Osteocyte (in vitro differentiated cells): ENCODE measurements at places on chromosomes 3 and 15.

DNA sequence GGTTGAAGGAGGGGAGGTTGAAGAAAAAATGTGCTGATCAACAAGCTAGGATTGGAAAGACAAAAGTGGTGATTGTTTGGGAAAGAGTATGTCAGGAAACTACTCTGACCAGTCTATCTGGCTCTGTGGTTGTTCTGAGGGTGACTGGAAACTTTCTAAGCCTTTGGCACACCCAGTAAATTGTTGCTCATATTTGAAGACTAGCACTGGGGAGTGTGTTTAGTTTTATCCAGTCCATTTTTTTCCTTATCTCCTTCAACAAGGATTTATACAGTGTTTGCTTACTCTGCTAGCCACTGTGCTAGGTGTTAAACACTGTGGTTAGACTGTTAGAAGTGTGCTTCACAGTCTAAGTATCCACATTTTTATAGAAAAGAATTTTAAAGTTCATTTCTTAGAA, 28.8 kb downstream of the PPM1L start:
- no peak overlapping the region for H3K27ac ChIP-seq
- peaks cover 8% of the 10 kb centered on the region for H3K27me3 ChIP-seq
- DNase-seq, result no peak
- H3K4me1 ChIP-seq, result no peaks in the 10 kb centered on the region
- H3K4me3 ChIP-seq, result no peak overlapping the region
- H3K36me3 ChIP-seq, result peaks cover 2% of the 10 kb centered on the region

GRCh38 chr15:39388118-39388517, 192.8 kb upstream of the THBS1 start:
- no peaks in the 10 kb centered on the region for H3K36me3 ChIP-seq
- H3K27ac ChIP-seq, result no peak overlapping the region
- H3K27me3 ChIP-seq, result peaks cover 5% of the 10 kb centered on the region
- no peak for DNase-seq

GRCh38 chr3:124351430-124352148, 359.7 kb upstream of the ROPN1 start:
- H3K27me3 ChIP-seq, result peaks cover 16% of the 10 kb centered on the region
- H3K4me3 ChIP-seq, result no peak overlapping the region
- H3K4me1 ChIP-seq, result peaks cover 7% of the 10 kb centered on the region
- no peaks in the 10 kb centered on the region for H3K36me3 ChIP-seq
- DNase-seq, result no peak

DNA sequence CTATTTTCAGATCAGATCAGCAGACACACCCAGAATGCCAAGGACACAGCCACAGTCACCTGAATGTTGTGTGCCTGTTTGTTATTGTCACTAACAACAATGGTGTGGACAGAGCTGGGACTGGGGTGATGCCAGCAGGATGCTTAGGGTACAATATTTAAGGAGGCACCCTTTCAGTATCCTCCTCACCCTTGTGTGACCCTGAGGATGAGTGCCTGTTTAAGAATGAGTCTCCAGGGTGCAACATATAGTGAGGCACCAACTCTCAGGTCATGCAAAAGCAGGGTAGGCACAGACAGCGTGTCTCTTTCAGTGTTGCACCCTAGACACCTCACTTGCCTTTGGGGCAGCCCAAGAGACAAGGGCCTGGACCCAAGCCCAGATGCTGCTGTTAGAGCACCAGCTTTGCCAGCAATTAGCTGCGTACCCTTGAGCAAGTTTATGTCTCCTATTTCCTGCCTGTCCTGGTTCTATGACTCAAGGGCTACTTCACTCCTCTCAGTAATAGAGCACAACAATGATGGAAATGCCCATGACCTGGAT, 122.6 kb downstream of the AQP9 start:
- no peaks in the 10 kb centered on the region for H3K36me3 ChIP-seq
- no peak overlapping the region for H3K4me3 ChIP-seq
- DNase-seq, result no peak
- H3K27me3 ChIP-seq, result peaks cover 9% of the 10 kb centered on the region
- no peak overlapping the region for H3K27ac ChIP-seq

DNA sequence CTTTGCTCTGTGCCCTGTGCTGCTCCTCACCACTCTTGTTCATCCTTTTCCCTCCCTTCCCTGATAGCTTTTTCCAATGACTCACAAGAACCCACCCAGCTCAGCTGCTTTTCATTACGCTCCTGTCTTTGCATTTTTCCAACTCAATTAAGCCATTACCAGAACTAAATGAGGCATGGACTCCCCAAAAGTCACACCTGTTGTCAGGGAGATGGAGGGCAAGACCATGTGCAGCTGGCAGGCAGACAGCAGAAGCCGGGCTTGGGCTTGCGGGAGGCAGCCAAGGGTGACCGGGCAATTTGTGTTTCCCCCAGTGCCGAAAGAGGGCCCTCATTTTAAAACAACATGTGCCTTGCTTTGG, 64.3 kb downstream of the CASR start:
- no peak for DNase-seq
- H3K4me3 ChIP-seq, result no peak overlapping the region
- no peaks in the 10 kb centered on the region for H3K36me3 ChIP-seq
- H3K27me3 ChIP-seq, result peaks cover 23% of the 10 kb centered on the region

DNA sequence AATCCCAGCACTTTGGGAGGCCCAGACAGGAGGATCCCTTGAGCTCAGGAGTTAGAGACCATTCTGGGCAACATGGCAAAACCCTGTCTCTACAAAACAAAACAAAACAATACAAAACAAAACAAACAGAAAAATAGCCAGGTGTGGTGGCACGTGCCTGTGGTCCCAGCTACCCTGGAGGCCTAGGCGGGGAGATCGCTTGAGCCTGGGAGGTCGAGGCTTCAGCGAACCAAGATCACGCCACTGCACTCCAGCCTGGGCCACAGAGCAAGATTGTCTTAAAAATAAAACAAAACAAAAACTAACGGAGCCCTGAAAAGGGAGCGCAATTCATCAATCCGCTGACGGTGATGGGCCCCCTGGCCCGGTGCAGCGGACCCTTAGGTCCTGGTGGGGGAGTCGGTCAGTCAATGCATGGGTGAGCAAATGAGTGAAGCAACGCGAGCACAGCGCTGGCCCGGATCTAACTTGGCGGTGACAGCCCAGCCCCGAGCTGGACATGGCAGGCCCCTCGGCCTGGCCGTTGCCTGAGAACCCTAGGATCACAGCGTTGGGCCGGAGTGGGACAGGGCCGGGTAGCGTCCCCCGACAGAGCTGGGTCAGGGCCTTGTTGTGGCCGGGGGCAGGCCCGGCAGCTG, 52.4 kb upstream of the BLM start:
- no peak overlapping the region for H3K4me3 ChIP-seq
- H3K27ac ChIP-seq, result no peak overlapping the region
- H3K36me3 ChIP-seq, result no peaks in the 10 kb centered on the region
- H3K27me3 ChIP-seq, result peaks cover 4% of the 10 kb centered on the region
- no peak for DNase-seq
- peaks cover 28% of the 10 kb centered on the region for H3K4me1 ChIP-seq

GRCh38 chr3:25426408-25426807, 1.7 kb upstream of the RARB start:
- H3K4me1 ChIP-seq, result peaks cover 81% of the 10 kb centered on the region
- H3K27ac ChIP-seq, result peak overlapping the region; percentile 91
- H3K36me3 ChIP-seq, result no peaks in the 10 kb centered on the region
- H3K27me3 ChIP-seq, result no peaks in the 10 kb centered on the region
- DNase-seq, result no peak
- peak overlapping the region; percentile 87 for H3K4me3 ChIP-seq

GRCh38 chr3:147397155-147397874, 9.0 kb downstream of the ZIC4 start:
- H3K4me1 ChIP-seq, result peaks cover 66% of the 10 kb centered on the region
- no peaks in the 10 kb centered on the region for H3K27me3 ChIP-seq
- no peak for DNase-seq
- peak overlapping the region; percentile 60 for H3K4me3 ChIP-seq
- H3K36me3 ChIP-seq, result peaks cover 13% of the 10 kb centered on the region
- peak overlapping the region; percentile 89 for H3K27ac ChIP-seq

DNA sequence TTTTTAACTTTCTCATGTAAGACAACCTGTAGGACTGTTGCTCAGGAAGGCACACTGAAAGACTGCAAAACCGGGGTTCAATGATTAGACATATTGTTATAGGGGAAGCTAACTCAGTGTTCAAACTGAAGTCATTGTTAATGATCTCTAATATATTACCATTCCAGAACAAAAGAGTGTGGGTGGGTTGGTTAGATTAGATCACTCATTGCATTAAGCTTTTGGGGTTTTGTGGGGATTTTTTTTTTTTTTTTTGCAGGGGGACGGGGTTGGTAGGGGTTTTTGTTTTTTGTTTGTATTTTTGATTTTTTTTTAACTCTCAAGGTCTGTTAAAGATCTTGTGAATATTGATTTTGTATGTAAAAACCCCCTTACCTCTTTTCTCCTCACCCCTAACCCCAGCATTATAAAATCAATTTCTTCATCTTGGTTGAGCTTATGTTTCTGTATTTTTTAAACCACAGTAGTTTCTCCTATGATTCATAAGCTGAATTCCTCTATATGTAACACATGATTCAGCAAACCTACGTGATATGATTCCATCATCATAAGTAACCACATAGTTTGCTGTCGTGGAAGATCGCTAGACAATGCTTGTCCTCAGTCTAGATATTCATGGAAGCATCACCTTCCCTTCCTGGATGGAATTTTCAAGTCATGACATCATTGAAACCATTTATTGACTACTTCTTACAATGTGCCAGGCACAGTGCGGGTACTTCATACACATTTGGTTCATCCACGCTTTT, 544.1 kb upstream of the MDFIC2 start:
- no peak overlapping the region for H3K4me3 ChIP-seq
- no peaks in the 10 kb centered on the region for H3K27me3 ChIP-seq
- peak overlapping the region; percentile 69 for H3K27ac ChIP-seq
- H3K36me3 ChIP-seq, result no peaks in the 10 kb centered on the region
- DNase-seq, result no peak

DNA sequence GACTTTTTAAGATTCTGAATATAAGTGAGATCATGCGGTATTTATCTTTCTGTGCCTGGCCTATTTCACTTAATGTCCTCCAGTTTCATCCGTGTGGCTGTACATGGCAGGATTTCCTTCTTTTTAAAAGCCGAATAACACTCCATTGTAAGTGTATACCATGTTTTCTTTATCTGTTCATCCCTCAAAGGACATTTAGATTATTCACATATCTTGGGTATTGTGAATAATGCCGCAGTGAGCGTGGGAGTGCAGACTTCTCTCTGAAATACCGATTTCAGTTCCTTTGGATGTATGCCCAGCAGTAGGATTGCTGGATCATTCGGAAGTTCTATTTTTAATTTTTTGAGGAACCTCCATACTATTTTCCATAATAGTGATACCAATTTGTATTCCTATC, 136.1 kb downstream of the APBA2 start:
- no peak overlapping the region for H3K4me3 ChIP-seq
- H3K27ac ChIP-seq, result no peak overlapping the region
- DNase-seq, result no peak
- H3K27me3 ChIP-seq, result no peaks in the 10 kb centered on the region
- H3K36me3 ChIP-seq, result no peaks in the 10 kb centered on the region

DNA sequence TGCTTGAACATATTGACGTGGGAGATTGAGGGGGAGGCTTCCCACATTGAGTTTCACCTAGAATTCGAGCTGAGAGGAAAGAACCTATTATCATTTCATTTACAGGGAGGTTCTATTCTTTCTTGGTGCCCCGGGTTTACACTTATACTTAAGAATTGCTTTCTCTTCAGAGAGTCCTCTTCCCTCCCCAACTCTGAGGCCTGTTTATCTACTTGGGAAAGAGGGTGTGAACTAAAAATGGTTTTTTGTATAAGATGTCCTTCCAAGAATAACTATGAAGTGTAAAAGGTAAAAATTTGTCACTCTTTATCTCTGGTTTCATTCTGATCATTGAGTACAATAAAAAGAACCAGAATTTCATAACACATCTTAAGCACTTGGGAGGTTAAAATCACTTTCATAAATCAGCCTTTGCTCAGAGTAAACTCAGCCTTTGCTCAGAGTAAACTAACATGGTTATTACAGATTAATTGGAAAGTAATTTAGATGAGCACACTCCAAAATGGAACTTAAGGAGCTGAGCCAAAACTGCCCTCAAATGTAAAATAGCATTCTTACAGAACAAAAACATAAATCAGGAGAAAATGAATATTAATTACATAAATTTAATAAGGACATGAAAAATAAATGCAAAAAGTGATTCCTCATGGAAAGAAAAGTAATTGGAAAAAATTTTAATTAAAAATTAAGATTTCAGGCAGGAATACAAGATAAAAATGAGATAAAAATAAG, 75.2 kb downstream of the GADL1 start:
- H3K27ac ChIP-seq, result no peak overlapping the region
- H3K27me3 ChIP-seq, result peaks cover 30% of the 10 kb centered on the region
- H3K36me3 ChIP-seq, result no peaks in the 10 kb centered on the region
- no peak for DNase-seq

DNA sequence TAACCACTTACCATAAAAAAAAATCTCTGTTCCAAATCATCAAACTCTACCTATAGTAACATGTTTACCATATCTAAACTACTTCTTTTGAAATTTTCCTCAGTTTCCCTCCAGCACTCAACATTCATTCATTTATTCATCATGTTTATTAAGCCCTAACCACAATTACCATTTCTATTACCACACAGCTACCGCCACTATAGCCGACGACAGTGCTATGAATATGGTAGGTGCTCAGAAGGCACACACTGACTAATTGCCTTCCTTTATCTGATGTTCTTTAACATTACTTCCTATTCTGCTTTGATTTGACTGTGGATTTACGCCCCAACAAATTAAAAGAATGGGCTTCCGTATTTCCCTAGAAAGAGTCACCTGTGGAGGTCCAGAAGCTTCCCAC, 43.9 kb downstream of the GUCA1C start:
- H3K27me3 ChIP-seq, result peaks cover 34% of the 10 kb centered on the region
- H3K36me3 ChIP-seq, result no peaks in the 10 kb centered on the region
- DNase-seq, result no peak
- H3K27ac ChIP-seq, result no peak overlapping the region
- H3K4me1 ChIP-seq, result no peaks in the 10 kb centered on the region
- H3K4me3 ChIP-seq, result no peak overlapping the region
